ENCODE measurements at places on chromosomes 1 and 21.

DNA sequence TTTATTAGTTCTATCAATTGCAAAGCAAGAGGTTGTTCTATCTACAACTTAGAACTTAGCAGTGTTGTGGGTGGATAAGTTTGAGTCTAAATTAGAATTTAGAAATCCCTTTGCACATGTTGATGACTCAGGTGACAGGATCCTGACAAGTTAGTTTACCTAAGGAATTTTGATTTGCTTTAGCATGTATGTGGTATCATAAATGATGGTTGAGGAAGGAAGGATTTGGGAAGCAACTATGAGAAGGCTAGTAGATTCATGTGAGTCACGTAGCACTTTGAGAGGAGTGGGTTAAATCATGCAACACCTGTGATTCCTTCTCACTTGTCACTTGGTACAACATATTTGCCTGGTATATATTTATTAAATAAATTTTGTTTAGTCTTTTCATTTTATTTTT lies 223.7 kb upstream of the USP25 start:
- DNase-seq = no peak

DNA sequence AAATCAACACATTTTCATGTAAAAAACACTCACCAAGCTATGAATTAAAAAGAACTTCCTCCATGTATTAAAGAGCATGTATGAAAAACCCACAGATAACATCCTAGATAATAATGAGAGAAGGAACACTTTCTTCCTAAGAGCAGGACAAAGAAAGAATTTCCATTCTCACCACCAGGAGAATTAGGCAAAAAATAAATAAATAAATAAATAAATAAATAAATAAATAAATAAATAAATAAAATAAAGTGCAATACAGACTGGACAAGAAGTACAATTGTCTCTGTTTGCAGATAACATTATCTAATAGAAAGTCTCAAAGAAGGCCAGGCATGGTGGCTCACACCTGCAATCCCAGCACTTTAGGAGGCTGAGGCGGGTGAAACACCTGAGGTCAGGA lies 218.2 kb downstream of the BRINP3 start:
- no peak for DNase-seq

GRCh38 chr1:75136195-75136815 lies 2.1 kb downstream of the LHX8 start:
- no peak for DNase-seq

DNA sequence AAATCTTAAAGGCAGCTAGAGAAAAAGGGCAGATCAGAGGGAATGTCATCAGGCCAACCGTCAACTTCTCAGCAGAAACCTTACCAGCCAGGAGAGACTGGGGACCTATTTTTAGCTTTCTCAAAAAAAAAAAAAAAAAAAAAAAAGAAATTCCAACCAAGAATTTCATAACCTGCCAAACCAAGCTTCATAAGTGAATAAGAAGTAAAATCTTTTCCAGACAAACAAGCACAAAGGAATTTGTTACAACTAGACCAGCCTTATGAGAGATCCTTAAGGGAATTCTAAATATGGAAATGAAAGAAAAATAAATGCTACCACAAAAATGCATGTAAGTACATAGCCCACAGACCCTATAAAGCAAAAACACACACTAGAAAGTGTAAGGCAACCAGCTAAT lies 267.7 kb downstream of the AKT3 start:
- no peak for DNase-seq
